Anterior cingulate cortex (tissue), 58 donors: ENCODE measurements at places on chromosomes 12 and 14.

- no peak for DNase-seq
These were observed 209.0 kb upstream of the FBXO33 start for GRCh38 chr14:39641224-39641623.

DNA sequence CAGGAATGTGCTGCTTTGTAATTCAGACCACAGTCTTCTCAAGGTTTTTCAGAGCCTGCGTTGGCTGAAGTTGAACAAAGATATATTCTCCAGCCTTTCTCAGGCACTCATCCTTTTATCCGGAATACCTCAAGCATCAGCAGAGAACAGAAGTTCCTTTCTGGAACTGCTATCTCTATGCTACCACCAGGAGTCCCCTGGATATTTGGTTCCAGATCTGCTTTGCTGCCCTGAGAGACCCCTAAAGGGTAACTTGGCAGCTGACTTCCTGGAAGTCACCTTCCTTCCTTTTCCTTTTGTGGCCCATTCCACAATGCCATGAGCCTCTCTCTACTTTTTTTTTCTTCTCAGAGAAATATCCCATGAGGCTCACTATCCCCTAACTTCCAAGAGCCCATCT lies 188.2 kb downstream of the PLCZ1 start:
- DNase-seq, result no peak

DNA sequence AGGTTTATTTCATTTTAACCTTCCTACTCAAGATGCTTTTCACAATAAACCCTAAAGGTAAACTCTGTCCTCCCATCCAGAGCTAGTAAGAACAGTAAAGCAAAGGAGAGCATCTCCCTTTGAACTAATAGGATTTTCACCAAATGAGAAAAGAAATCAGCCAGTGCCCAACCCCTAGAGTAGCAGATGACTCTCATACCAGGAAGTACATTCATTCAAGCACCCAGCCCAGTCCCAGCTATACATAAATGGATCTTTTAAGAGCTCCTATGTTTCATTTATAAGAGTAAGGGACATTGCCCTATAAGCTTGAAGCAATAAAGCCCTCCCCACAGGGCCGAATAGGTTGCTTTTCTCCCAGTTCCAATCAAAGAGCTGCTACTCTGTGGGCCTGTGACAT lies 7.6 kb downstream of the BAZ2A start:
- DNase-seq, result no peak

- no peak for DNase-seq
These were observed 32.5 kb downstream of the DAO start for GRCh38 chr12:108912361-108912760.
